ENCODE measurements at places on chromosomes 6 and 20. TPM values are rescaled to one million over a fixed set of nuclear protein-coding genes. Genes with fewer than 3 reads are reported as not detected.

SNAI1 gene
- 4.2 TPM for total RNA-seq

EPB41L1 gene
- total RNA-seq, result 33.1 TPM

DNA sequence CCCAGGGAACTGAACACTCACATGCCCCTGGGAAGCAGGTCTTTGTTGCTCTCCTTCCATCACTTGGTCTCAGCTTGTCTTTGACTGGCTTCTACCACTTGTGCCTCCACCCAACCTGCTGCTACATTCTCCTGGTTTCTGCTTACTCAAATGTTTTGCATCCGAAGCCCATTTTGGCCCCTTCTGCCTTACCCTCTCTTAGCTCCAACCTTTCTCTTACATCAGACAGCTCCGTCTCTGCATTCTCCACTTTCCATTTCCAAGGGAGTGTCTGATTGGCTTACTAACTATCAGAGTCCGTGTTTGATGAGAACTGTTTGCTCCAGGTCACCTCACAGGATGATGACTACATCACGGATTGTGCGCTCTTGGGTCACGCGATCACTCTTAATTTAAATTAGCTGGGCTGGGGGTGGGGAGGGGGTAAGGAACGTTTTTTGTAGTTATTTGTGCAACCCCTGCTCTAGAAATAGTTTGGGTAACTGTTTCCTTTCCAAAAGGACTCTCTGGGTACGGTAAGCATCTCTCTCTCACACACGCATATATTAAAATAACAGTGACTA lies 844 bp upstream of the ABRACL start:
- no peaks in the 10 kb centered on the region for H3K36me3 ChIP-seq
- no peaks in the 10 kb centered on the region for H3K27me3 ChIP-seq
- DNase-seq, result peak; percentile 82
- peaks cover 34% of the 10 kb centered on the region for H3K4me1 ChIP-seq
- H3K4me3 ChIP-seq, result peak overlapping the region; percentile 91

JPH2 gene
- total RNA-seq, result 0.78 TPM

GRCh38 chr6:130513770-130514169 lies 148.0 kb downstream of the TMEM200A start:
- no peak overlapping the region for H3K27ac ChIP-seq
- H3K4me1 ChIP-seq, result no peaks in the 10 kb centered on the region
- DNase-seq, result no peak
- no peaks in the 10 kb centered on the region for H3K27me3 ChIP-seq

GRCh38 chr6:168171673-168172353 lies 92.8 kb upstream of the FRMD1 start:
- peak; percentile 81 for DNase-seq
- no peak overlapping the region for H3K4me3 ChIP-seq
- peaks cover 28% of the 10 kb centered on the region for H3K4me1 ChIP-seq
- H3K36me3 ChIP-seq, result no peaks in the 10 kb centered on the region
- no peaks in the 10 kb centered on the region for H3K27me3 ChIP-seq

STXBP5 gene
- 17.8 TPM for total RNA-seq

- H3K4me1 ChIP-seq, result peaks cover 6% of the 10 kb centered on the region
- no peak for DNase-seq
- H3K27ac ChIP-seq, result no peak overlapping the region
- no peaks in the 10 kb centered on the region for H3K27me3 ChIP-seq
Observed at GRCh38 chr6:5102267-5102970, 17.3 kb downstream of the PPP1R3G start.

- no peaks in the 10 kb centered on the region for H3K4me1 ChIP-seq
- H3K27ac ChIP-seq, result no peak overlapping the region
- no peak for DNase-seq
- no peak overlapping the region for H3K4me3 ChIP-seq
- H3K27me3 ChIP-seq, result no peaks in the 10 kb centered on the region
Observed at GRCh38 chr6:130070326-130070725, 51.9 kb downstream of the L3MBTL3 start.

FNDC1 gene
- 0.38 TPM for total RNA-seq

GRCh38 chr6:19380293-19380692 lies 456.9 kb upstream of the ID4 start:
- no peaks in the 10 kb centered on the region for H3K36me3 ChIP-seq
- no peak overlapping the region for H3K4me3 ChIP-seq
- no peak for DNase-seq
- H3K27ac ChIP-seq, result no peak overlapping the region
- H3K27me3 ChIP-seq, result no peaks in the 10 kb centered on the region

SMIM29 gene
- total RNA-seq, result 9.0 TPM

DNA sequence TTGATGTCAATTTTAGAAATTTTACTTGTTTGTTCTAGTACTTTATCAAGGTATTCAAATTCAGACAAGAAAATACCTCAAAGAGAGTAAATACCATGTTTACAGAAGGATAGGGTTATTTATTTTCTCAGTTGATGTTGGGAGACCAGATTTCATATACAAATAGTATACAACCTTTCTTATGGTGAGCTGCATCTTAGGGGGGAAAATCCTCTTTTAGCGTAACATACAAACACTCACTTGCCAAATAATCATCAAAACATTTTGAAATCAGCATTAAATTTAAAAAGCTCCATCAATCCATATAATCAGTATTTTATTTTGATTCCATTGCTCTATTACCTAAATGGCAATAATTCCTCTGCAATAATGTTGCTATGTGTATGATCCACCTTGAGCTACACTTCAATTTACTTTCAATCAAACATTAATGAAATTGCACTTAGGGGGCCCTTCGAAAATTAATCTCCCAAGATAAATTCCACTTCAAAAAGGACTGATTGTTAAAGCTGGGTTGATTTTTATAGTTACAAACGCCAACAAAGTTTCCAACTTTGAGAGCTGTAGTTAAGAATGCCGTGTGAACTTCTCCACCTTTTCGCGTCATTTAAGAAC lies 2.2 kb downstream of the NKX2-4 start:
- H3K36me3 ChIP-seq, result no peaks in the 10 kb centered on the region
- no peak overlapping the region for H3K27ac ChIP-seq
- peak overlapping the region; percentile 44 for H3K4me3 ChIP-seq
- H3K4me1 ChIP-seq, result peaks cover 48% of the 10 kb centered on the region
- DNase-seq, result no peak

- H3K4me3 ChIP-seq, result no peak overlapping the region
- no peak for DNase-seq
- H3K27ac ChIP-seq, result no peak overlapping the region
- H3K27me3 ChIP-seq, result no peaks in the 10 kb centered on the region
- H3K4me1 ChIP-seq, result peaks cover 5% of the 10 kb centered on the region
- no peaks in the 10 kb centered on the region for H3K36me3 ChIP-seq
Observed at GRCh38 chr20:59015411-59015810, 3.8 kb upstream of the TUBB1 start.

- H3K4me1 ChIP-seq, result no peaks in the 10 kb centered on the region
- H3K27me3 ChIP-seq, result no peaks in the 10 kb centered on the region
- H3K4me3 ChIP-seq, result no peak overlapping the region
- no peak for DNase-seq
- H3K36me3 ChIP-seq, result no peaks in the 10 kb centered on the region
Observed at GRCh38 chr6:4103929-4104328, 25.0 kb upstream of the FAM217A start.

TOX2 gene
- 1.5 TPM for total RNA-seq
